Stimulated activated CD4-positive, alpha-beta T cell treated with anti-CD3 and anti-CD28 coated beads, TNF-alpha, amount 100 ng/mL, for 48 hours (primary cell): ENCODE measurements at places on chromosomes 6 and 20.

DNA sequence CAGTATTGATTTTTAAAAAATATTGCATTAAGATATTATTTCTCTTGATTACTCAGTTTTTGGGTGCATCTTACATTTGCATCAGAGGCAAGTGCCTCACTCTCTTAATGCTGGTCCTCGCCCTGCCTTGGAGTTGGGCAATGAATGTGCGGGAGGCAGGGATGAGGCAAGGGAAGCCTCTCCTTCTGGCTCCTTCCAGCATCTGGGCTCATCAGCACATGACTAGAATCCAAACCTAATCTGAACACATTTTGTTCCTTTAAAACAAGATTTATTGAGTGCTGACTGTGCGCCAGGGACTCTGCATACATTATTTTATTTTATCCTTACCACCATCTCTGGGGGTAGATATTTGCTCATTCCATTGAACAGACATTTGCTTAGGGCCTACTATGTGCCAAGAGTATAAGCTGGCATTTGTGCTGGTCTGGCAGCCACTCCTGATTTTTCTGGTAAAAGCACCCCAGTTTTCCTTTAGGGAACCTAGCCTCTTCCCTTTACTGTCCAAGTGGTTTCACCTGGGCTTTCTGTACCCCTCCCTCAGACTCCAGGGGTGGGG, 71.9 kb upstream of the ZNFX1 start:
- no peak for DNase-seq

- DNase-seq, result no peak
Measured at GRCh38 chr6:47733879-47734558, 35.6 kb downstream of the ADGRF4 start.

GRCh38 chr20:9531581-9531980, 17.2 kb downstream of the LAMP5 start:
- no peak for DNase-seq

DNA sequence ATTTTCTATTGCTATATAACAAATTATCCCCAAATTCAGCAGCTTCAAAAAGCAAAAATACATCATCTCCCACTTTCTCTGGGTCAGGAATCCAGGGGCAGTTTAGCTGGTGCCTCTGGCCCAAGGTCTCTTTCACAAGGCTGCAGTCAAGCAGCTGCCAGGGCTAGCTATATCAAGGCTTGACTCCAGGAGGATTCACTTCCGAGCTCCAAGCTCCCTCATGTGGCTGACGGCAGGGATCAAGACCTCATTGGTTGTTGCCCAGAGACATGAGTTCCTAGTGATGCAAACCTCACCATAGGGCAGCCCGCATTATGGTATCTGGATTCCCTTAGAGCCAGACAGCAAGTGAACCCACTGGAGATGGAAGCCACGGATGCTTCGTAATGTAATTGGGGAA, 1.3 kb upstream of the VNN1 start:
- DNase-seq, result no peak

- DNase-seq, result no peak
Measured at GRCh38 chr6:118581489-118581959, 33.4 kb downstream of the PLN start.

- DNase-seq, result no peak
Measured at GRCh38 chr20:51376111-51376510, 166.4 kb downstream of the NFATC2 start.

GRCh38 chr6:132820629-132821381, 6.4 kb downstream of the RPS12 start:
- no peak for DNase-seq

DNA sequence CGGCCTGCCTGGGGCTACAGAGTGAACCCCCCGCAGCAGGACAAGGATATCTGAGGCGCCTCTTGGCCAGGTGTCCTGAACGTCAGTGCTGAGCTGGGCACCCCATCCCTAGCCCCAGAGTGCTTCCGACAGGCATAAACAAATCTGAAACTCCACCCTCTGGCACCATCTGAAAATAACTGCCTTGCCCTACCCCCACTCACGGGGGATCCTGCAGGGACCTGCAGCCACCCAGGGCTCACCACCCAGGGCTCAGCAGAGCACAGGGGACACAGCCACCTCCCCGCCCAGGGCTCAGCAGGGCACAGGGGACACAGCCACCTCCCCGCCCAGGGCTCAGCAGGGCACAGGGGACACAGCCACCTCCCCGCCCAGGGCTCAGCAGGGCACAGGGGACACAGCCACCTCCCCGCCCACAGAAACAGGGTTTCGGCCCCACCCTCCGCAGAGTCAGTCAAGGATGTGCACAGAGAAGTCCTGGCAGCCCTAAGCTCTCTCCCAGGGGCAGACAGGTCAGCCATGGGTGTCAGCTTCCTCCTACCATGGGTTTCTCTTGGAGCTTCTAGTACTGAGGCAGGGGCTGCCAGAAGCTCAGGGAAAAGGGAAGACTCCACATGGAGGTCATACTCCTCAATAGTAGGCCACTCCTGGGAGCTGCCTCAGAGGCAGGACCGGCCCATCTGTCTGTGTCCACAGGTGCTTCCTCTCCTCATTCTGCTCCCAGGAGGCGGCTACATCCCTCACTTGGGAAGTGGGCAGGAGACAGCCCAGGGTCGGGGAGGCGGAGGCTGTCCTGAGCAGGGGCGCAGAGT, 4.6 kb downstream of the UCKL1 start:
- DNase-seq, result no peak

DNA sequence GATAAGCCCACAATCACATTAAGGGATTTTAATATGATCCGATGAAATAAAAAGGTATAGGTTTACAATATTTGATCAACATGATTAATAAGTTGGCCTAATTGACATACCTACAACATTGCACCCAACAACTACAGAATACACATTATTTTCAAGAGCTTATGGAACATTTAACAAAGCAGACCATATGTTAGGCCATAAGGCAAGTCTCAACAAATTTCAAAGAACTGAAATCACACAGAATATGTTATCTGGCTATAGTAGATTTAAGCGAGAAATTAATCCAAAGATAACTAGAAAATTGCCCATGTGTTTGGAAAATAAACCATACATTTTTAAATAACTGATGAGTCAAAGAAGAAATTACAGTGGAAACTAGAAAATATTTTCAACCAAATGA, 126.0 kb upstream of the KCNG1 start:
- DNase-seq, result no peak

GRCh38 chr6:153083869-153084268, 47.2 kb downstream of the RGS17 start:
- DNase-seq, result no peak

GRCh38 chr6:56669041-56669440, 26.4 kb upstream of the DST start:
- no peak for DNase-seq

DNA sequence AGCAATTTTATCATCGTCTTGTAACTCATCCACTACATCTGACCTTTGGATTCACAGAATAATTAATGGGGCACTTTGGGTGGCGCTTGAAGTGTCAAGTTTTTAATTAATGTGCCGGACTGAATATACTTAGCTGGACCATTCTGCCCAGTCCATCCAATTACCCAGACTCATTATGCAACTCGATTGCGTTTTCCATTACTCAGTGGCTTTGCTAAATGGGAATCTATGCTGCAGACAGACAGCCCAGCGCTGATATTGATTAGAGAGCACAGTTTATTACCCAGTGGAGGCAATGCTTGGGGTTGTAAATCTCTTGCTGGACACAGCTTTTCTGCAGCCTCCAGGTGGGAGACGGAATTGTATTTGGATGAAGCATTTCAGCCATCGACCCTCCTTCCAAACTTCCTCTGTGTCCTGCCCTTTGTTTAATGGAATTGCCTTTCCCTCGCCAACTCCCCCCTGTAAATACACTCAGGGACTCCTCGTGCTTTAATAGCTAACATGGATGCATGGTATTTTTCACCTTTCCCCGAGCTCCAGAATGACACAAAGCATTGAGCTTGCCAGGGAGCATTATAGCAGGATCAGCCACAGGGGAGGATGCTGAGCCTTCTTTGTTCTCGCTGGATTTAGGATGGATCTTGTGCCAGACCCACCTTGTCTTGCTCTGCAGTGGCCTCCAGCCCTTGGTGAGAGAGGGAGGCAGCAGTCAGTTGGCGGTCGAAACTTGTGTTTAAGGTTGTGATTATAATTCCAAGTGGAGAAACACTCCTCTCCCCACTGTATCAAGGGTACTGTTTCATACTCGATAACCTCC, 59.7 kb downstream of the EDN3 start:
- no peak for DNase-seq
